ENCODE measurements at places on chromosomes 4 and X.

GRCh38 chr4:169770416-169770815 lies 12.7 kb upstream of the HPF1 start:
- no peak for DNase-seq

- DNase-seq: no peak
Measured at GRCh38 chrX:151762802-151763201, 28.3 kb downstream of the CNGA2 start.

DNA sequence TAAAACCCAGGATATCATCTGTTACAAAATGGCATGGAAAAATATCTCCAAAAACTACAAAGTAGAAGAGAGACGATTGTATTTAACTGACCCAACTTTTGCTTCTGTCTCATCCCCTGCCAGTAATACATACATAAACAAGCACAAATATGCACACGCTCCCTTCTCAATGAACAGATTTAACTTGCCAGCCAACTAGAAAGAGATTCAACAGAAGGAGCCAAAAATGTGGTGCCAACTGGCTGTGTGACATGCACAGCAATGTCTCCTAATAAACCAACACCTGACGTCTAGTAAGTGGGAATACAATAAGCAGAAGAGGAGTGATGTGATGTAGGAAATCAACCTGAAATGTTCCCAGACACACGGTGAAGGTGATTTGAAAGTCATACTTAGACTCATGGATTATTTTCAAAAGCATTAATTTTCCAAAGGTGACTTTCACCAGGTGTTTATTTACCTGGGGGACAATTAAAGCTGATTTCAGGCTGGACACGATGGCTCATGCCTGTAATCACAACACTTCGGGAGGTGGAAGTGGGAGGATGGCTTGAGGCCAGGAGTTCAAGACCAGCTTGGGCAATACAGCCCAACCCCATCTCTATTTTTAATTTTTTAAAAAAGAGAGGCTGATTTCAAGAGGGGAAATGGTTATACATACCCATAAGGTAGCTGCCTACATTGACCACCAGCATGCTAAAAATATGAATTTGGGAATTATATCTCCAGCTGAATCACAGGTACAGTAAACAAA lies 33.7 kb downstream of the SH3RF1 start:
- peak; percentile 90 for DNase-seq

- no peak for DNase-seq
Measured at GRCh38 chr4:143240939-143241679, 56.4 kb downstream of the USP38 start.

- DNase-seq: no peak
Measured at GRCh38 chrX:154598656-154599055, 13.7 kb downstream of the CTAG1A start.

GRCh38 chr4:55979562-55979961 lies 30.8 kb downstream of the CEP135 start:
- DNase-seq: no peak

GRCh38 chr4:188190461-188190860 lies 51.2 kb downstream of the TRIML1 start:
- DNase-seq: no peak

GRCh38 chrX:133598601-133599335 lies 183.5 kb upstream of the GPC4 start:
- DNase-seq: no peak

DNA sequence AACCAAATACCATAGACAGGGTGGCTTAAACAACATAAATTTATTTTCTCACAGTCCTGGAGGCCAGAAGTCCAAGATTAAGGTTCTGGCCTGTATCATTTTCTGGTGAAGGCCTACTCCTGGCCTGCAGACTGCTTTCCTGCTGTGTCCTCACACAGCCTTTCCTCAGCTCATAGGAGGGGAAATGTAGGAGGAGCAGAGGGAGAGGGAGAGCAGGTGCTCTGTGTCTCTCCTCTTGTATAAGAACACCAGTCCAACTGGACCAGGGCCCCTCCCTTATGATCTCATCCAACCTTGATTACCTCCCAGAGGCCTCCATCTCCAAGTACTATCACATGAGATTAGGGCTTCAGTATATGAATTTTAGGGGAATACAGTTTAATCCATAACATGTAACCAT lies 34.3 kb downstream of the RAPGEF2 start:
- DNase-seq: peak; percentile 78

GRCh38 chr4:95360906-95361695 lies 187.7 kb downstream of the UNC5C start:
- DNase-seq: no peak

- no peak for DNase-seq
Measured at GRCh38 chr4:72494156-72494555, 74.9 kb downstream of the ADAMTS3 start.

DNA sequence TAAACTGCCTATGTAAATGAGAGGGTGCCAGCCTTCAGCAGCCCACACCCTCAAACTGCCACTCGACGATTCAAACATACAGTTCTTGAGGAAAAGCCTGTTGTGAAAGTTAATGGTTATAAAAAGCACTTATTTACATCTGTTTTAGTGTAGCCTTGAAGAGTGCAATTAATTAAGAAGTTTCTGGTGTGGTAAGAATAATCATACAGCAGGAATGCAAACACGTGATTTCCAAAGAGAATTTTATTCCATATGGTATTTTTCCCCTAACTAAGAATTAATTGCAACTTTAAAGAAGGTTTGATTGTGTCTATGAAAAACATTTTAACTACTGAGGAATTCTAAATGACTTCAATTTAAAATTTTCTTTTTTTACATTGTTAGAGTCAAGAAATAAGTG lies 176.3 kb upstream of the PITX2 start:
- no peak for DNase-seq

DNA sequence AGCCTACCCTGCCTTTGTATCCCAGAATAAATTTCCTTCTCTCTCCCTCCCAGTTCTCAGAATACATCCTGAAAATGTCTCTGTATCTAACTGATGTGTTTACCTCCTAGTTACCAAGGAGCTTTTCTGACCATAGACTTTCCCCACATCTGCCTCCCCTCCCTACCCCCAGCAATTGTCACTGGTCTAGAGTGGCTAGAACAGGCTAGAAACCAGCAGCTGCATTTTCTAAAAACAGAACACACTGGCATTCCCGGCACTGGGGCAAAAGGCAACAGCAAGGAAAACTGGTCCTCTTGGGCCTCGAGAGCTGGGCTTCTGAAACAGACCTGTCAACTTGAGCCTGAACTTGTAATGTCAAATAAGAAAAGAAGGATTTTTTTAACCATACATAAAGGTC lies 16.4 kb downstream of the TASL start:
- no peak for DNase-seq

DNA sequence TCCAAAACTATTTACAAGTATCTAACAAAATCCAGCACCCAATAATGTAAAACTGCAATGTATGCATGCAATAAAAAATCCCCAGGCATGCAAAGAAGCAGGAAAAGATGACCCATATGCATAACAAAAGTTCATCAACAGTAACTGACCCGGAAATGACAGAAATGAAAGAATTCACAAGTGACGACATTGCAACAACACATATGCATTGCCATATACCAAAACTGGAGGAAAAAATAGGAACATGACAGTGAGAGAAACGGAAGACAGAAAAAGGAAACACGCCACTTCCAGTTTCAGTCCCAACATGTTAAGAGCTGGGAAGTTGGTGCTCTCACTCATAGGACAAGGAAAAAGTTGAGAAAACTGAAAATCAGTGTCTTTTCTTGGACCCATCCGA lies 154.6 kb downstream of the EVC2 start:
- DNase-seq: no peak

DNA sequence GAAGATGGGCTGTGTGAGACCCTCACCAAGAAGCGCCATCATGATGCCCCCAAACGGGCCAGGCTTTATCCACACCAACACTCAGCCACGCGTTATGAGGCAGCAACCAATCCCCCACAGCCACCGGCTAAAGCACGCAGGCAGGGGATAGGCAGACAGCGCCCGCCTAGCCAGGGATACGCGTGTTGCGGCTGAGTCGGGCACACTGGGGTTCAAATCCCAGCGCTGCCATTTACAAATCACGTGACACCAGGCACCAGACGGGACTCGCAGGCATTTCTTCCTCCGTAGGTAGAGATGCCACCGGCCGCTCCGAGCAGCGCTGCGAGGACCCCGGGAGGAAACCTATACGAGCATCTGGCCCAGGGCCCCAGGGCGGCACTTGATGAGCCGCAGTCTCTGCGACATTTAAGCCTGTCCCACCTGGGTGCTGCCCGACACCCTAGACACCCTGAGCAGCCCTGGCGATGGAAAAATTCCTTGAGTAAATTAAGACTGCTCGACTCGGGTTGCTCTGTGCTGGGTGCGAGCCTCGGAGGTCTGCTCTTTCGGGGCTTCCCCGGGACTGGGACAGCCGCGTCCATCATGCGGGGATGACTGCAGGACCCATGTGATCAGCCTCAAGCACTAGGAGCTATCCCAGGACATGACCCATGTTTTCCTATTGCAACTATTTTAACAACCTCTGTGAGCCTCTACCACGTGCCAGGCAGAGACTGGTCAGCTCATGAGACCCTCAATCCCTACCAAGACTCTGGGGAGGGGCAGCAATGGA lies 6.3 kb downstream of the ABLIM2 start:
- DNase-seq: no peak
